ENCODE measurements at places on chromosomes 6 and 20. TPM values are rescaled to one million over a fixed set of nuclear protein-coding genes. Genes with fewer than 3 reads are reported as not detected.

Gene SSTR4
- total RNA-seq: not detected

Gene CD93
- total RNA-seq: 1.5 TPM

DNA sequence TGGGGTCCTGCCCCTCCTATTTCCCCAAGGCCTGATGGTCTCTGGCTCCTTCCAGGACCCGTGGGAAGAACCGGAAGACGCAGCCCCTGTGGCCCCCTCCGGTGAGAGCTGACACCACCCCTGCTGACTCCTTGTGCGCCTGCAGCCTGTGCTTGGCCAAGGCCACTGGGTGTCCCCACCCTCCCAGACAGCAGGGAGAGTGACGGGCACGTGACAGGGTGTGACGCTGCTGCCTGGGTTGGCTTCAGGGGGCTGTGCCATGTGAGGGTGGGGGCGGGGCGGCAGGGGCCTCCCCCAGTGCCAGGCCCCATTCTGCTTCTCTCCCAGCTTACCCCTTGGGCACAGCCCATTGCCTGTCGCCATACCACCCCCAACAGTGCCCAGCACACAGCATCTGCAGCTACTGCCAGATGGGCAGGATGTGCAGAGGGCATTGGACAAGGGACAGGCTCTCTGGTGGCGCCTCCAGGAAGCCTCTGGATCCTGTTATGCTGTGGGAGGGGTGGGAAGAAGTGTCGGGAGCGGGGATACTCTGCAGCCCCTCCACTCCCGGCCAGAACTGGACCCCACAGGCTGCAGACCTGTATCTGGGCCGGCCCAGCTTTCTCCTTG is 2.9 kb downstream of the BIRC7 start:
- no peak for DNase-seq

DNA sequence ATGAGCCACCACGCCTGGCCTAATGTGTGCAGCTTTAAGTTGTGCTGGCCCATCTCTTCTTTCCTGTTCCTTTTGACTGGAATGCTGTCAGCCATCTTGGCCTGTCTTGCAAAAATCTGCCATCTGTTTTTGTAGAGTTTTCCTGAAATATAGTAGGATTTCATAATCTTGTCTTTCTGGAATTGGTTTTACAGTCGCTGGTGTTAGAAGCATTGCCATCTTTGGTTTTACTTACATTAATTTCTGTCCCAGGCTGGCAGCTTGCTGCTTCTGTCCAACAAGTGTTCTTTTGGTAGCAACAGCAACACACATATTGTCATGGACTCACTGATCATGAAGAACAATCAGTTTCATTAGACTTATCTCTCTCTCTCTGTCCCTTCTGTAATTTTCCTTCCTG is 29.1 kb upstream of the TULP1 start:
- DNase-seq: no peak
